Psoas muscle (tissue), 8 donors: ENCODE measurements at places on chromosomes 12 and 14. TPM values are rescaled to one million over a fixed set of nuclear protein-coding genes. Genes with fewer than 3 reads are reported as not detected.

The SYNDIG1L gene
- not detected for total RNA-seq

The B4GALNT1 gene
- total RNA-seq, result 9.1 TPM

The SPIC gene
- 0.32 TPM for total RNA-seq

The BCL11B gene
- total RNA-seq, result 0.17 TPM

The PYGL gene
- total RNA-seq, result 24.7 TPM

The STK38L gene
- 21.2 TPM for total RNA-seq

The SLC38A1 gene
- total RNA-seq, result 58.8 TPM

The TCTN2 gene
- 2.4 TPM for total RNA-seq

The SLC10A1 gene
- total RNA-seq, result not detected

The SLC17A8 gene
- not detected for total RNA-seq

DNA sequence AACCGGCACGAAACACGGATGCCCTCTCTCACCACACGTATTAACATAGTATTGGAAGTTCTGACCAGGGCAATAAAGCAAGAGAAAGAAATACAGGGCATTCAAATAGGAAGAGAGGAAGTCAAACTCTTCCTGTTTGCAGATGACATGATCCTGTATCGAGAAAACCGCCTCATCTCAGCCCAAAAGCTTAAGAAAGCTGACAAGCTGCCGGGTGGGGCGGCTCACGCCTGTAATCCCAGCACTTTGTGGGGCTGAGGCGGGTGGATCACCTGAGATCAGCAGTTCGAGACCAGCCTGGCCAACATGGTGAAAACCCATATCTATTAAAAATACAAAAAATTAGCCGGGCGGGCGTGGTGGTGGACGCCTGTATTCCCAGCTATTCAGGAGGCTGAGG is 17.7 kb downstream of the OR6S1 start:
- no peak overlapping the region for H3K27ac ChIP-seq
- H3K4me1 ChIP-seq, result peaks cover 17% of the 10 kb centered on the region
- no peaks in the 10 kb centered on the region for H3K36me3 ChIP-seq

DNA sequence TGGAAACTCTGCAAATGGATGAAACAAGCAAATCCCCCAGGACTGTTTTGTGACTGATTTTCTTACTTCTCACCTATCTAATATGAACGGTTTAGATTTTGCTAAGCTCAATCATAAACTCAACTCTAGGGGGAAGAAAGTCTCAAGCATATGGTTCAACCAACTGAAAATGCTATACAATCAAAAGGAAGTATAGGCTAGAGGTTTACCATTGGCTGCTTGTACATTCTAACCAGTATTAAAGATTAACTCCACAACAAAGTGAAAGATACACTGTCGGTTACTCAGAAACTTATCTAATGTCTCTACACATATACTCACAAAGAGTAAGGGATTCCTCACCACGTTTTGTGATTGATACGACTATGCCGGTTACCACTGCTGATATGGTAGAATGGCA is 281.8 kb upstream of the SOX5 start:
- H3K4me1 ChIP-seq, result no peaks in the 10 kb centered on the region
- H3K27ac ChIP-seq, result no peak overlapping the region
- no peak for DNase-seq
- H3K36me3 ChIP-seq, result no peaks in the 10 kb centered on the region
- no peaks in the 10 kb centered on the region for H3K27me3 ChIP-seq

GRCh38 chr12:105561546-105562198 is 231.2 kb downstream of the C12orf75 start:
- peak overlapping the region; percentile 77 for H3K27ac ChIP-seq
- H3K4me1 ChIP-seq, result peaks cover 10% of the 10 kb centered on the region
- no peaks in the 10 kb centered on the region for H3K36me3 ChIP-seq
- no peaks in the 10 kb centered on the region for H3K27me3 ChIP-seq
- no peak for DNase-seq

GRCh38 chr14:20692116-20692751 is 3.7 kb downstream of the ANG start:
- peaks cover under 1% of the 10 kb centered on the region for H3K4me1 ChIP-seq
- DNase-seq, result no peak
- H3K36me3 ChIP-seq, result no peaks in the 10 kb centered on the region

DNA sequence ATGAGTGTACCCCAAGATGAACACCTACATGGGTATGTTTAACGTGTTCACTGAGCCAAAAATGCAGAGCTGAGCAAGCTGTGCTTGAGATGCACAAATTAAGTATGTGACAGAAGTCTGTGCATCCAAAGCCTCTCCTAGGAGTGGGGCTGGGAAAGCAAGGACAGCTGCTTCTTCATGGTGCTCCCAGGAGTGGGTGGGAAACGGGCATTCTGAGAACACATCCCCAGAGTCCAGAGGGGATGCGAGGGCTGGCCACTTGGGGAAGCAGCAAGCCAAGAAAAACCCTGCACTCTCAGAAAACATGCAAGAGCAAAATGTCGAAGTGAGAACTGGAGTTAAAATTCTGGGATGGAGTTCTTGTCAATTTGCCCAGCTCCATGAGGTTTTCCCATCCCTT is 414.3 kb downstream of the BCAT1 start:
- peak; percentile 18 for DNase-seq
- H3K27me3 ChIP-seq, result no peaks in the 10 kb centered on the region
- H3K27ac ChIP-seq, result no peak overlapping the region
- H3K4me1 ChIP-seq, result no peaks in the 10 kb centered on the region
- no peaks in the 10 kb centered on the region for H3K36me3 ChIP-seq

DNA sequence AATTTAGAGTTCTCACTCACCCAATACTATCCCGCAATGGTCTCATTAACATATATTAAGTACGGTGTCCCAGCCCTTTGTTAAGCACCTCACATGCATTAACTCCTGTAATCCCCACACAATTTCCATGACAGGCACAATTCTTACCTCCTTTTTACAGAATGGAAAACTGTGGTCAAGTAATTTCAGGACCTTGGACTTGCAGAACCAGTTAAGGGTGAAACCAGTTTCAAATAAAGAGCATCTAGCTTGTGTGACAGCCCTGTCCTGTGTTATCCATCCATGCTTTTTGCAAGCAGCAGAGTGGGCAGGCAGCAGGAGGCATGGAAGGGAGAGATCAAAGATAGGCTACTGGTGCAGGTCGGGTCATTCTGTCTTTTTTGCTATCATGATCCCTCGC is 470.8 kb downstream of the NELL2 start:
- no peaks in the 10 kb centered on the region for H3K4me1 ChIP-seq
- DNase-seq, result no peak
- no peaks in the 10 kb centered on the region for H3K36me3 ChIP-seq
- H3K27ac ChIP-seq, result no peak overlapping the region
- H3K4me3 ChIP-seq, result no peak overlapping the region

DNA sequence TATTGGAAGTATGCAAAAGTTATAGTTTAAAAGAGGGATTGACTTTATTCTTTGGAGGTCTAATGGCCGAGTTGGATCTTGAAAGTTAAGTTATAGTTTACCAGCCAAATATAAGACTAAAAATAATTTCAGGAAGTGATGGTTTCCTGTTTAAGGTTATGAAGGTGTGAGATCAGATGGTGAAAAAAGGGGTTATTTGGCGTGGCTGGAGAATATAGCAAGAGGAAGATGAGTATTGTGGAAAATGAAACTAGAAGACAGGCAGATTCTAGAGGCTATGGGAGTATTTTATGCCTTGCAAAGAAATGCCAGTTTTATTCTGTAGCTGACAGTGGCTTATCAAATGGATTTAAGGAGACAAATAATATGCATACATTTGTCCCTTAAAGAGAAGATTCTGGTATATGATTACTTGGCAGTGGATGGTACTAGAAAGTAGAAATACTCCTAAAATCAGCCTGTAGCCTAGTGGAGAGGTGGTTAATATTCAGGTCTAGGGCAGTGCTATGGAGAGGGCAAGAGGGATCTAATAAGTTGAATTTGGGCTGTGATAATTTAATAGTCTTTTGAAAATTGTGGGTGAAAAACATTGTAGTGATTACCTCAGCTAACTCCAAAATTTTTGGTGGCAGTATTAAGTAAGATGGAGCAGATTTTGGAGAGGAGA is 1091.8 kb upstream of the ATXN7L3B start:
- no peak overlapping the region for H3K4me3 ChIP-seq
- no peaks in the 10 kb centered on the region for H3K36me3 ChIP-seq
- H3K27ac ChIP-seq, result no peak overlapping the region

GRCh38 chr14:75001899-75002298 is 822 bp upstream of the EIF2B2 start:
- peaks cover 16% of the 10 kb centered on the region for H3K4me1 ChIP-seq
- DNase-seq, result no peak
- H3K36me3 ChIP-seq, result peaks cover 7% of the 10 kb centered on the region
- H3K27me3 ChIP-seq, result no peaks in the 10 kb centered on the region
- H3K27ac ChIP-seq, result peak overlapping the region; percentile 92
- H3K4me3 ChIP-seq, result peak overlapping the region; percentile 92

DNA sequence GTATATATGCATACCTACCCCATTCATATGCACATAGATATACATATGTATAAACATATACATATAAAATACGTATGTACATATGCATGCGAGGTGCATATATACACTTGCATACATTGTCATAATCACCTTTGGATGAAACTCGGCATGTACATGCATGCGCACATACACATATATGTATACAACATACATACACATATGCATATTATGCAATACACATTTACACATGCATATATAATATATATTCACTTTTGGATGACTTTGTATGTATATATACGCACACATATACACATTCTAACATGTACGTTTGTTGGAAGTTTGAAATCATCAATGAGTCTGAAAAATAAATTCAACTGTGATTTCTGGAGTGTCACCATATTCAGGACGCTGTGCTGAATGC is 401.6 kb upstream of the TBX3 start:
- no peaks in the 10 kb centered on the region for H3K4me1 ChIP-seq
- H3K27me3 ChIP-seq, result no peaks in the 10 kb centered on the region
- H3K4me3 ChIP-seq, result no peak overlapping the region
- H3K36me3 ChIP-seq, result no peaks in the 10 kb centered on the region
- DNase-seq, result no peak
- H3K27ac ChIP-seq, result no peak overlapping the region

GRCh38 chr12:124125203-124125871 is 152.3 kb downstream of the ZNF664 start:
- no peaks in the 10 kb centered on the region for H3K27me3 ChIP-seq
- DNase-seq, result no peak
- no peaks in the 10 kb centered on the region for H3K36me3 ChIP-seq
- H3K4me1 ChIP-seq, result no peaks in the 10 kb centered on the region
- no peak overlapping the region for H3K27ac ChIP-seq
